ENCODE measurements at places on chromosomes 11 and 22.

DNA sequence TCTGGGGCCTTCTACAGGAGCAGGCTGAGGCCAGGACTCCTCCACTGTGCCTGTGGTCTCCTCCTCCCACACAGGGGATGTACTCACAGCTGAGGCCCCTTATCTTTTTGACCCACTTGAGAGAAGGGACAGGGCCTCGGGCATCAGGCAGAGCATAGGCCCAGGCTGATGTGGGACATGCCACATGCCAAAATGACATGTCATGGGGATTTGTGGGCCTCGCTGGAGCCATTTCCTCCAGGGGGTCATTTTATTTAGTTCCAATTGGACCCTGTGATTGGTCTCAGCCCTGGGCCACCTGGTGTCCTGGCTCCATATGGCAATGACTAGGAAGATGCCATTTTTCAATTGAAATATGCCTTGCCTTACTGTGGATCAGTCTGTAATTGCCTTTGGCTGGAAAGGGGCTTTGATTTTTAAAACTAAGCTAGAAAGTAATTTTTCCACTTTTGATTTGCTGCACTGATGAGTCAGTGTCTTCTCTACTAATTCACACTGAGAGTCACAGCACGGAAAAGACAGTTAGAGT lies 171.1 kb upstream of the NAV2 start:
- DNase-seq = no peak

GRCh38 chr11:135015966-135016365 lies 603.9 kb upstream of the B3GAT1 start:
- DNase-seq = no peak

DNA sequence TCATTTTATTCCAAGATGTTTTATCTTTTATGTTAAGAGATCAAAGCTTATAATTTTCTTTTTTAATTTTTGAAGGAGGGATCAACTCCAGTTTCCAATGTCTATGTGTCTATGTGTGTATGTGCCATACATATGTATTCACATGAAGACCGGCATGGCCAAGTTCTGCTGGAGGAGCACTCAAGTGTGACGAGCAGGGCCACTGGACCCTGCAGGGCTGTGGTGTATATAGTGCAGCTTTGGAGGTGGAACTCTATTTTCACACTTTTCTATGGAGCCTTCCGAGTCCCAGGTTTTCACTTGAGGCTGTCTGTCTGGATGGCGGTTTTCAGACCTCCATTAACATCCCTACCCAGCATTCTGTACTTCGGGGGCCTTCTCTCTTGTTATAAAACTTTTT lies 36.5 kb upstream of the TTC12 start:
- DNase-seq = no peak

DNA sequence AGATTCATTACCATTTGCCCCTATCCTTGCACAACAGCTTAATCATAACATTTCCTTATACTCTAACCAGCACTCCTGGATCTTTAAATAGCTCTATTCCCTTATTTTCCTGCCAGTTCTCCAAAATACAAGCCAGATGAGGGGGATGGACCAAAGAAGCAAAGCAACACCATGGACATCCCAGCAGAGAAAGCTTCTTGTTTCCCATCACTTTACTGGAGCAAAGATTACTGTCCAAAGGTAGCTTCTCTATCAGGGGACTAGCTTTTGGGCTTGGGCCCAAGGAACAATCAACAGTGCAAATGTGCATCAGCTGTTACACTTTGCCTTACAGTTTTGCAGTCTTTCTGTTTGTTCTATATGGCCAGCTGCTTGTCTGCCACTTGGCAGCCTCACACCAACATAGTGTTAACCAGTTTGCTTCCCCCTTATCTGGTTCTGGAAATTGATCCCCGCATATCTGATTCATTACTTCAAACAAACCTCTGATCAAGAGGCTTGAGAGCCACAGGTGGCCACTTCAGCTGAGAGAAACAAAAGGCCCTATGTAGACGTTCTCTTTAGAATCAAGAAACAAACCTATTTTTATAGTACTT lies 814.3 kb downstream of the METTL15 start:
- no peak for DNase-seq

GRCh38 chr11:6646071-6646470 lies 9.5 kb downstream of the DCHS1 start:
- DNase-seq = no peak

DNA sequence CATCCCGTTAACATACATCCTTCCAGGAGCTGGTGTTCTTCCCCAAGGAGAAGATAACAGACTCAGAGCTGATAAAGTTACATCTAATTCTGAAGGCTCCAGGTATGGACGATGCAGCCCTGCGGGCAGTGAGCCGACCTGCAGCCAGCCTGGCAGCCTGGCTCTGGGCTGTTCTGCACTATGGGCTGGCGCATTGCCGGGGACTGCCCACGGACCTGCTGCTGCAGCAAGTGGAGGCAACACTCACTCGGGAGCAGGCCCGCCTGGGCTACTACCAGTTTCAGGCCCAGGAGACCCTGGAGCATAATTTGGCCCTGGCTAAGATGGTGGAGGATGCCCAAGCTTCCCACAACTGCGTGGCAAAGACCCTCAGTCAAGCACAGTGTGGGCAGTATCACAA lies 39.7 kb downstream of the RRP8 start:
- DNase-seq = no peak

GRCh38 chr11:110318638-110319404 lies 22.4 kb upstream of the RDX start:
- DNase-seq = no peak

GRCh38 chr11:73172992-73173656 lies 31.0 kb upstream of the FCHSD2 start:
- no peak for DNase-seq

- no peak for DNase-seq
These were observed 38.8 kb downstream of the GNB1L start for GRCh38 chr22:19815823-19816290.

- DNase-seq = no peak
These were observed 62.6 kb downstream of the CWC15 start for GRCh38 chr11:94910779-94911178.

DNA sequence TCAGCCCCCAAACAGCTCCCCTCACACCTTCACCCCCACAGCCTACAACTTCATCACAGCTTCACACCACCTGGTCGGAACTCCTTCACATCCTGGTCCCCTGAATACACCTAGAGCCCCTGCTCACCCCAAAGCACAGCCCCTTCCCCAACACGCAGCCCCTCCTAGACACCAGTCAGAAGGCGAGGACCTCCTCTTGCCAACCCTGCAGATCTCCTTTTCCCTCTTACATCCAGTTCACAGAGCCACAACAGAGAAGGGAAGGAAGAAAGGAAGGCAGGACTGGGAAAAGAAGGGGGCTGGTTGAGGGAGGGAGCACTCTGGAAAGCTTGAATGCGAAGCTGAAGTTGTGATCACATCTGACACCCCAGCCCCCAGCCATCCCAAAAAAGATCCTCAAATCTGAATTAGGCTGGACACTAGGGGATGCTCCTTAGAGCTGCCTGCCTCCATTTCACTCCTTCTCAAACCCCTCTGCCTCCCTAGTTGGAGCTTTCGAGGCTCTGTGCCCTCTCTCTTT lies 629 bp downstream of the CCKBR start:
- DNase-seq = no peak

- DNase-seq = no peak
These were observed 78.3 kb upstream of the MYO18B start for GRCh38 chr22:25663654-25664053.

DNA sequence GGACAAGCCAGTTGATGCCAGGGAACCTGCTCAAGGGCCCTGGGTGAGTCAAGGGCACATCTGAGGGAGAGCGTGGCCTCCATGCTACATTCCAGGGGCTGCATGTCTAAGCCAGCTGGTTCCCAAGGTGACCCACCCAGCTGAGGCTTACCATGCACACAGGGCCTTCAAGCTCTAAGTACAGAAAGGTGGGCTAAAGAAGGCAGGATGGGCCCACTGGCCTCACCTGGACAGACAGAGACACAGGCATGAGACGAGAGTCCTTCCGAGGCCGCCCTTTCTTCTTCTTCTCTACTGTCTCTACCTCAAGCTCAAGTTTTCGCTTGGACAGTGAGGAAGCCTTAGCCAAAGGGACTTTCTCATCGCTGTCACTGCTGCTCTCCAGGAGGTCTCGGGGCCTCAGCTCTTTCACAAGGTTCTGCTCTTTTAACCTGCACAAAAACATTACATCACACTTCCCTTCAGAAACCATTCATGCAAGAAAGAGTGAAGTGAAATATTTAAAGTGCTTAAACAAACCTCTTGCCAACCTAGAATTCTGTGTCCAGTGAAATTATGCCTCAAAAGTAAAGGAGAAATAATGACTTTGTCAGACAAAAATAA lies 69.9 kb downstream of the HIRA start:
- DNase-seq = no peak

DNA sequence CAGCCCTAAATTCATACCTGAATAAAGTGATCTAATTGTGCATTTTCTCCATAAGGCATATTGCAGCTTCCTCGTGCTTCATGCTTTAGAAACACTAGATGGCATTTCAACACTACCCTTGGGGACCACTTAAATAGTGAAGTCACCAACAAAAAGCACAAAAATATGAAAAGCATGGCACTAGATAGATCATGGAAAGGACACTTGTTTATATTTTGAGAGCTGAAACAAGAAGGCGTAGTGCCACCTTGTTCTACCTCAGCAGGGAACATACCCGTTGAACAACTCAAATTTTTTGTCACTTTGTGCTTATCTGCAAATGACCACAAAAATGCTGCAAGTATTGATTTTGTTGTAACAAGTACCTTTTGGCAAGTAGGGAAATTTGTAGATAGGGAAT lies 8.6 kb downstream of the TBCEL start:
- DNase-seq = no peak
